NCI-H226 (cell line): ENCODE measurements at places on chromosomes 12 and 14.

DNA sequence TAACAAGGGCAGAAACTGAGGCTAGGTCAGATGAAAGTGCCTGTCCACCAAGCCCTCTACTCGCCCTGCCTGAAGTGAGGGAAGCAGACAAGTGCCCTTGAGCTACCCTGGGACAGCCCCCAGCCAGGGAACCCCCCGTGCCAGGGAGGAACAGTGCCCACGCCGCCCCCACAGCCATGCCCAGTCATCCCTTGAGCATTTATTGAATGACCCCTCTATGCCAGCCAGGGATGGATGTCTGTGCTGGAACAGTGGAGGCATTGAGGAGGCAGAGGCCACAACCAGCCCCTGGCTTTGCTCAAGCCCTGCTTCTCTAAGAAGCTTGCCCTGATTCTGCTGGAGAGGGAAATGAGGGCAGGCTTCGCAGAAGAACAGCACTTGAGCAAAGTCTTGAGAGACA, 3.7 kb upstream of the AQP6 start:
- DNase-seq = no peak

- DNase-seq = peak; percentile 95
Measured at GRCh38 chr14:92511453-92512238, 1.9 kb upstream of the RIN3 start.

DNA sequence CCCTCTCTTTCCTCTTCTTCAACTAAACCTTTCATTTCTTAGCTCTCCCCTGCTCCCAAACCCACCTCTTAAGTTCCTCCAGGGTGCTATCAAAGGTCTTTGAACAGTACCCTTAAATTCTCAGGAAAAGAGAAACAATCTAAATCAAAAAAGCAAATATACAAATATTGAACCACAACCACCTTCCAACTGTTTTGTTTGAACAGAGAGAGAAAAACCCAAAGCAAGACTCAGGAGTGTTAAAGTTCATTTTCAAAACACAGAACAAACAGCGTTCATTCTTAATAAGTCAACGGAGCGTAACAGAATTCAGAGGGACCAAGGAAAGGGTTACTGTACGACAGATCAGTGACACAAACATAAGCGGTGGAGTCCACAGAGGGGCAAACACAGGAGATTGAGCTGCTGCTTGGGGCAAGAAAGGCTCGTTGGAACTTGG, 73.3 kb downstream of the NDUFA12 start:
- DNase-seq = no peak

- no peak for DNase-seq
Measured at GRCh38 chr14:25122211-25122610, 72.3 kb upstream of the STXBP6 start.

- DNase-seq = no peak
Measured at GRCh38 chr14:28348797-28349196, 417.8 kb upstream of the FOXG1 start.

DNA sequence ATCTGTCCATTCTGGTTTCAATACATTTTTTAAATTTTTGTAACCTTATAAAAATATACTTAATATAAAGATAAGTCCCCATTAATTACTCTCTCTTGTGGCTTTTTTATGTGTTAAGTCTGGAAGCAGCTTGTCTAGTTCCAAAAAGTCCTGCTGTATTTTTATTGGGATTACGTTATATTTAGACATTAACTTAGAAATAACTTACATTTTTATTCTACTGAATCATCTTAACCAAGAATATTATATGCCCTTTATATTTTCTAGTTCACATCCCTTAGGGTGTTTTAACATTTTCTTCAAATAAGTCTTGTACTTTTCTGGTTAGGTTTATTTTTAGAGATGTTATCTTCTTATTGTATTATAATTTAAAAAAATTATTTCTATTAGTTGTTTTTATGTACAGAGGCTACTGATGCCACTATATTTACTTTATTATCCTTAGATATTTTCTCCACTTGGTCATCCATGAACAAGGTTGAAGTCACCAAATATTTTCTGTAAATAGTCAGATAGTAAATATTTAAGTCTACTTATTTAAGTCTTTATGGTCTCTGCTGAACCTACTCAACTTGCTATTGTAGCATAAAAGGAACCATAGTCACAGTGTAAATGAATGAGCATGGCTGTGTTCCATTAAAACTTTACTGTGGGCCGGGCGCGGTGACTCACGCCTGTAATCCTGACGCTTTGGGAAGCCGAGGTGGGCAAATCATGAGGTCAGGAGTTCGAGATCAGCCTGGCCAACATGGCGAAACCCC, 132.4 kb upstream of the NEDD1 start:
- DNase-seq = no peak

- DNase-seq = no peak
Measured at GRCh38 chr14:24182110-24182882, 6.3 kb downstream of the IPO4 start.

- no peak for DNase-seq
Measured at GRCh38 chr12:67677166-67677565, 28.6 kb downstream of the DYRK2 start.

GRCh38 chr12:128842579-128842978, 10.7 kb upstream of the GLT1D1 start:
- no peak for DNase-seq

GRCh38 chr14:68482772-68483395, 310.0 kb downstream of the ZFP36L1 start:
- no peak for DNase-seq

DNA sequence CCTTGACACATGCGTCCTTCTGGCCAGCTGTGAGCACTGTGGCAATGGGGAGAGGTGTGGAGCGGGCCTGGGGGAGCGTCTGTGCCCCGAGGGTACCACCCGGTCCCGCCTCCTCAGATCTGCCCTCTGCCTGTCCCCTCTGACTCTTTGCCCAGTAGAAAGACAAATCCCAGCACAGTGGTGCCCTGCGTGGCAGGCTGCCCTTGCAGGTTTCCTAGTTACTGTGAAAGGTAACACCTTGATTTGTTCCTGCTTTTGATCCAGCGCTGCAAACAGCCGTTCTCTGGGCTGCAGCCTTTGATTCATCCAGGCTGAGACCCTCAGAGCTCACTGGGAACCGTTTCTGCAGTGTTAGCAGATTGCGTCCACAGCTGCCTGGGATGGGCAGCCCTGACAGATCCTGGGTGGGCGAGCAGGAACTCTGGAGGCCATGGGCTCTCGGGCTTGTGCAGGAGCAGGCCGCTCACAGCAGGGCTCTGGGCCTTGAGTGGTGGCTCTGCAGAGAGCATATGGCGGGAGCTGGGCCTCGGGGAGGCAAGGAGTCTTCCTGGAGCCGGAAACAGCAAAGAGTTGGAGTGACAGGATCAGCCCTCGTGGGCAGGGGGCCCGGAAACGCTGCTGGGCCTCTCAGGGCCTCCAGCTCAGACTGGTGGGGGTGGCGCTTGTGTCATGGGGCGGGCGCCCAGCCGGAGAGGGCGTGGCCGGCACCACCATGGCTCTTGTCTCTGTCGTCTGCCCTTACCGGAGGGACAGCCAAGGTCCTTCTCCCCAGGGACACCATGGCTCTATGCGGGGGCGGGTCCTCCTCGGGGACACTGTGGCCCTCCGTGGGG, 16.6 kb downstream of the FBRSL1 start:
- peak; percentile 24 for DNase-seq

GRCh38 chr14:81594012-81594411, 60.4 kb upstream of the SEL1L start:
- no peak for DNase-seq

- DNase-seq = no peak
Measured at GRCh38 chr12:5138845-5139244, 95.2 kb downstream of the KCNA5 start.

GRCh38 chr14:67162385-67162784, 26.9 kb upstream of the GARIN2 start:
- no peak for DNase-seq

GRCh38 chr12:92403210-92404175, 257.8 kb upstream of the BTG1 start:
- DNase-seq = no peak

- no peak for DNase-seq
Measured at GRCh38 chr14:105167303-105168092, 1.1 kb downstream of the JAG2 start.

- no peak for DNase-seq
Measured at GRCh38 chr12:112950701-112951100, 12.4 kb downstream of the OAS3 start.

GRCh38 chr12:71431991-71432390, 7.6 kb upstream of the LGR5 start:
- no peak for DNase-seq

DNA sequence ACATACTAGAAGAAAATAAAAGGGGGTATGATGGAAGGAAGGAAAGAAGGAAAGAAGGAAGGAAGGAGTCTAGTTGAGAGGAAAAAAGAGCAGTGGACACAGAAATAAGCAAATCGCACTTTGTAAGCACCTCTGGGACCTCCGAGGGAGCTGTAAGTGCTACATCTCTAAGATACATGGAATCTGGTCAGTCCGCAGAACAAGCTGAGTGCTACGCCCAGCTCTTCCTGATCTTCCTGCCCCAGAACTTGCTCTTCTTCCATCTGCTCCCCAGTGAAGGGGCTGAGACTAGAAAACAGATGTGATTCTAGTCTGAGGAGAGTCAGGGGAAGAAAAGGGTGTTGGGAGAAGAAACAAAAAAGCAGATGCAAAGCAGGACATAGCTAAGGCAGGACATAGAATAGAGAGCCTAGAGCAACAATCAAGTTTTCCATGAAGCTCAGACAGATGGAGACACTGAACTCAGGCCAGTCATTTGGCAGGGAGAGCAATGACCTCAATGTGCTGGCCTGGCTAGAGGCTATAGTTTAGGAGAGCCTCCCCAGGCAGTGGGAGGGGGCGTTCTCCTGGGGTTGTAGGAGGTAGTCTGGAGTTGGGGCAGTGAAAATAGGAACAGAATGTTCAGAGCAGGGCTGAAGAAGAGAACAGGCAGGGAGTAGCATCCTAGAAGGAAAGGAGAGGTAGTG, 1.7 kb upstream of the MFAP5 start:
- DNase-seq = peak; percentile 3
